ENCODE measurements at places on chromosomes 2 and 18.
A peak's percentile ranks its signal among the peaks of the same experiment; 100 is the strongest.

DNA sequence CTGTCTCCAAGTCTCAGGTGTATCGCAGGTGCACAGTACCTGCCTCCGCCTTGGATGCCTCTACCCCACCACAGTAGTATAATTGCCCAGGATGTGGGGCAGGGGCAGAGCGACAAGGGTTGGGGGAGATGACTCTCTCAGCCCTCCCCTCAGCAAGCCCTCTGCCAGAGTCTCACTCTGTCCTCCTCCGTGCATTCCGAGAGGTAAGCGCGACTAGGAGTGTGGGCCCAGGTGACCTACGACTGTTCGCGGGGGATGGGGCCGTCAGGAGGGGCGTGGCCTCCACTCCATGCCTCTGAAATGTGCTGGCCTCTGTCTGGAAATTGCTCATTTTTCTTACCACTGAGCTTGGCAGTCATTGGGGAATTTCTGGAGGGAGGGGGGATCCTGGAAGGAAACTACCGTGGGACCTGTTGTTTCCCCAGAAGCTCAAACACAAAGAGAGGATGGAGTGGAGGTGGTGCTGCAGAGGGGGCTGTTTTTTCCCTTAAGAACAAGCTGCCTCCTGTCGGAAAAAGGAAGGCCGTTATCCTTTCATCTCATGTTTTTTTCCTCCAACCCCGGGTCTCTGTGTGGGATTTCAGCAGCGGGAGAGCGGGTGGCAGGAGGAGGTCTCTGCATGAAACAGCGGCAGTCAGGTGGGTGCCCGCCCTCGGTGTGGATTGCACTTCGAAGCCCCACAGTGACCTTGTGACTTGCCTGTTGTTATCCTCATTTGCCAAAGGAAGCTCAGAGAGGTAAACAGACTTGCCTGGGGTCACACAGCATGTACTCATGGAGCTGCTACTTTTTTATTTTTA, 13.0 kb upstream of the RALB start:
- DNase-seq, result no peak

GRCh38 chr2:126663184-126663963, 7.4 kb downstream of the GYPC start:
- no peak for DNase-seq

DNA sequence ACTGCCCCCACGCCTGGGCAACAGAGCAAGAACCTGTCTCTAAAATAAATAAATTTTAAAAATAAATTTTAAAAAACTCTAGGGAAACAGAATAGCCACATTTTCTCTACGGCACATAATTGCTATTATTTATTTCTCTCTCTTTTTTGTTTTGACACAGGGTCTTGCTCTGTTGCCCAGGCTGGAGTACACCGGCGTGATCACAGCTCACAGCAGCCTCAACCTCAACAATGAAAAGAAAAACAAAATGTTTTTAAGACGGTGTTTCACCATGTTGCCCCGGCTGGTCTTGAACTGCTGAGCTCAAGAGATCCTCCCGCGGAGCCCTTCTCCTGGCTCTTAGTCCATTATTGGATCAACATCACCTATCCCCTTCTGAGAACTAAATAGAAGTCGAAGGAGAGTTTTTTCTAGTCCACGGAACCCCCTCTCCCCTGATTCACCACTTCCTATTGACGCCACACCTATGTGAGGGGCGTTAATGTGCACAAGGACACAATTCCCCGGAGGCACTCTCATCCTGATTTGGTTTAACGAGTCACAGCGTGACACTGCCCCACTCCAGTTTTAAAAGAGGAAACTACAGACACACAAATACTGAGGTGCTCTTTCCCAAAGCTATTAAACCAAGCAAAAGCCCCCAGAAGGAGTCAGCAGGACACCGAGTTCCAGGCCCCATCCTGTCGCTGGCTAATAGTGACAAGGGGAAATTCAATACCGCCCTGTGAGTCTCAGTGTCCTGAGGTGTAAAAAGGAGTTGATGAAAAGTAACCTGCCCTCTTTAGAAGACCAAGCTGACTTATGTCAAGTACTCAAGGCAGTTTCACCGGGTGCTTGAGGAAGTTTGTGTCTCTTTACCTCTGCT, 1.1 kb downstream of the NPC1 start:
- DNase-seq, result peak; percentile 5

DNA sequence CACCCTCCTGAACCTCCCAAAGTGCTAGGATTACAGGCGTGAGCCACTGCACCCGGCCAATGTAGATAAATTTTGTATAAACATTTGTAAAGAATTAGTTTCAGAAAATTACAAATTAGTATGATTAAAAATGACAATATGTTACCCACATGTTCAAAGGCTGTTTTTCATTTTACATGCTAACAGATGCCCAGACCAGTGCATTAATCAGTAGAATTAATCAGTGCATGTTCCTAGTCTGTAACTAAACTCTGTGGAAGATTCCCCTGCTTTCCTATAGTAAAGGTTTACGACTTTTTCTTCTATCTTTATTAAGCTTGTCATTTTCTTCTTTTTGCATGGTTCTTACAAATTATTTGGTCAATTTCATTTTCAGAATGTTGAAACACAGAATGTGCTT, 65.8 kb downstream of the UGGT1 start:
- no peak for DNase-seq

DNA sequence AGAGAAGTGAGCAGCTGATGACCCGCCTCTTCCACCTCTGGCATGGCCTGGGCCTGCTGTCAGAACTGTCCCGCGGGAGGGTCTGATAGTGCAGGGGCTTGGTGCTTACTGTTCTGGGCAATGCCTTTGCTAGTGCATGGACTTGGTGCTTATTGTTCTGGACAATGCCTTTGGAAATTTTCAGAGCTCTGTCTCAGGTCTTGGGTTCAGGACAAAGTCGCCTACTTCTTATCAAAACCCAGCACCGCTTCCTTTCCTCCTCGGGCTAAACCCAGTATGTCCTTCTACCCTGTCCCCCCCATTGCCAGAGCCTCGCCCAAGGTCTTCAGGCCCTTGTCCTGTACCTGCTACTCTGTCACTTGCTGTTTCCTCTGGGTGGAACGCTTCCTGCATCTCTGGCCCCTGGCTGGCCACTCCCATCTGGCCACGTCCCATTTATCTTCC, 149.6 kb downstream of the ACKR3 start:
- DNase-seq, result no peak

DNA sequence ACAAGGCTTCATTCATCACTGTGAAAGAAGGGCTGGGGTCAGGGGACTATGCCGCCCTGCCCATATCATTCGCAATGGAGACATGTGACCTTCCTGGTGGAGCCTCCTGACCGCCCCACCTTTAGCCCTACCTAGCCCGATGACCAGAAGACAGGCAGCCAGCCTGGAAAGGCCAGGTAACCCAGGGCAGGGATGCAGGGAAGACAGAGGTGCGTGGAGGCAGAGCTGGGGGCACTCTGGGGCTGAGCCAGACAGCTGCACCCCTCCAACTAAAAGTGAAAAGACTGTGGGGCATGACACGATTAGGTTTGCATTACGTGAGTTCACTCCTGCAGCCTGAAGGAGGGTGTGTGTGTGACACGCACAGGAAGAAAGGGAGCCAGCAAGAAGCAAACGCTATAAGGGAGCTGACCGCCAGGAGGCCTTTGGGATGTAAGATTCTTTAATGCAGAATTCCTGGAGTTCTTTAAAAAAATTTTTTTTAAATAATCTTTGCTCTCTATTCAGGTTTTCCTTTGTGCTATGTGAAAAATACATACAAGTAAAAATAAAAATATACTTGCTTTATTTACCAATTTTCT, 3.7 kb upstream of the HES6 start:
- DNase-seq, result no peak

GRCh38 chr2:113010088-113010487, 4.8 kb downstream of the IL36A start:
- DNase-seq, result no peak

GRCh38 chr18:70333757-70334156, 44.9 kb downstream of the SOCS6 start:
- no peak for DNase-seq

DNA sequence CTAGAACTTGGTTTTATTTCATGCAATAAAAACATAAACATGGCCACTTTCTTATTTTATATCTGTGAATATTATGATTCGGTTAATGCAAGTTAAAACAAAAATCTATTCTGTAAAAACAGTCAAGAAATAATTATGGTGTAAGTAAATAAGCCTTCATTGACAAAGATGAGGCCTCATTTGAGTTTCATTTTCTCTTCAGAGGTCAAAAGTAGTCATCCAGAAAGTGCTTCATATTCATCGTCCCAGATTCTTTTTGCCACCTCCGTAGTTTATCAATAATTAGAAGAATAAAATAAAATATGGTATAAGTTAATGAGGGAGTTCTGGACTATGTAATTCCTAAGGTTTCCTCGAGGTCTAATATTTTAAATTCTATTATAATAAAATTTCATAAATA, 19.4 kb upstream of the HNRNPA3 start:
- DNase-seq, result no peak

- no peak for DNase-seq
Observed at GRCh38 chr18:76306685-76307292, 188.3 kb downstream of the ZNF516 start.

GRCh38 chr18:54023471-54023870, 201.0 kb downstream of the MBD2 start:
- DNase-seq, result no peak

- no peak for DNase-seq
Observed at GRCh38 chr18:23115683-23116096, 19.6 kb upstream of the CABLES1 start.

GRCh38 chr2:77232909-77233425, 289.2 kb downstream of the LRRTM4 start:
- no peak for DNase-seq

- no peak for DNase-seq
Observed at GRCh38 chr18:12302391-12303147, 5.5 kb upstream of the TUBB6 start.

- peak; percentile 31 for DNase-seq
Observed at GRCh38 chr18:64271246-64271645, 122.4 kb upstream of the LINC00305 start.

GRCh38 chr2:160019374-160020090, 42.9 kb downstream of the PLA2R1 start:
- DNase-seq, result no peak

DNA sequence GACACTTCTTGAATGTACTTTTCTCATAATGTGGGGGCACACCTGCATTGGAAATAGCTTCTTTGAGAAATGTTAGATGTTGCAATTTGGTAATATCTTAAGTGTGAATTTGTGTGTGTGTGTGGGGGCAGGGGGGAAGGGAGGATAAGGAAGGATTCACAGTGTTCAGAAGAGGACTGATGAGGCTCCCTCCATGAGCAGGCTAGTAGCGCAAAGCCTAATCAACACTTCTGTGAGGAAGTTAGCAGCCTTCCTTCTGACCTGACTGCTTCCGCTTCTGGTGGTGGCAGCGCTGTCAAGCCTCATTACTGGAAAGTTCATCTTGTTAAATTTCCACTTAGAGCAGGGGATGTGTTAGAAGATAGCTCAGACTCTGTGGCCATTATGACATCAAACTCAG, 295.4 kb upstream of the SPRED2 start:
- no peak for DNase-seq

DNA sequence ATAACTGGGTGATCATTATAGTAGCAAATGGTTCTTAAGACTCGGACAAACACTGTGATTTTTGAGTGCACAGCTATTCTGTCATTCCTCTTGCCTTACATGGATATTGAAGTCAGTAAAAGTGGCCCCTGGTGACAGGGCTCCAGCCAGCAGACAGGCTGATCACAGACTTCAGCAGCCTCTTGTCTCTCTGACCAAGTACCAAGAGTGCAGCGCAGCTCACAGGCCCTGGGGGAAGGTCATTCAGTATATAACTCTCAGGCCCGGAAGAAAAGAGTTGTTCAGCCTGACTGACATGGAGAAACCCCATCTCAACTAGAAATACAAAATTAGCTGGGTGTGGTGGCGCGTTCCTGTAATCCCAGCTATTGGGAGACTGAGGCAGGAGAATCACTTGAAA, 202.6 kb downstream of the HRH4 start:
- DNase-seq, result no peak

GRCh38 chr18:79195716-79196683, 126.8 kb downstream of the ATP9B start:
- peak; percentile 11 for DNase-seq

- DNase-seq, result no peak
Observed at GRCh38 chr2:85924522-85924921, 35.7 kb upstream of the ST3GAL5 start.

- DNase-seq, result no peak
Observed at GRCh38 chr2:11998218-11998617, 251.8 kb downstream of the LPIN1 start.

DNA sequence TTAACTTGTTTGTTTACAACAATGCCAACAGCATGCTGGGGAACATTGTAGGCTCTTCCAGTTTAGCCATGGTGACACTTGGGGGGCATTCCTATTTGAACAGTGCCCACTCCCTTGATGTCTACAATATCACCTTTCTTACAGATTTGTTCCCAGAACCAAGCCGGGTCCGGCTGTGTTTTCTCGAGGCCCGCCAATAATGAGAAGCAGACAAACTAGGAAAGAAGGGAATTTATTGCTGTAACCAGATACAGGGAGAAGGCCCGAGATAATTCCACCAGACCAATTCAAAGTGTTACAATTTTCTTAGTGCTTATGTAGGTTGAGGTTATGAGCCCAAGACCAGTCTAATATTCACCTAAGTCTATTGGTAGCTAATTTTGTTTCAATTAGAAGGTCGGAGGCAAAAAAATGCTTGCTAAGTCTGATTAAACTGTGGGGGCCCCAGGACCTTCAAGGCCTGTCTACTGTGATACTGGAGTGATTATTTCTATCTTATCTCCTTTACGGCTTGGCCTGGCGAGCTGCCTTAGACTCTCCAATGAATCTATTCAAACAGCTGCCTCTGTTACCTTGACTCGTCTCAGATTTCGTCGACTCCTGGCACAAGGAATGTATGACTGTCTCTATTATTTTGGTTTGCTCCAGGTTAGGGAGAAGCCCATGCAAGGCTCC, 59.1 kb upstream of the PSME4 start:
- no peak for DNase-seq

DNA sequence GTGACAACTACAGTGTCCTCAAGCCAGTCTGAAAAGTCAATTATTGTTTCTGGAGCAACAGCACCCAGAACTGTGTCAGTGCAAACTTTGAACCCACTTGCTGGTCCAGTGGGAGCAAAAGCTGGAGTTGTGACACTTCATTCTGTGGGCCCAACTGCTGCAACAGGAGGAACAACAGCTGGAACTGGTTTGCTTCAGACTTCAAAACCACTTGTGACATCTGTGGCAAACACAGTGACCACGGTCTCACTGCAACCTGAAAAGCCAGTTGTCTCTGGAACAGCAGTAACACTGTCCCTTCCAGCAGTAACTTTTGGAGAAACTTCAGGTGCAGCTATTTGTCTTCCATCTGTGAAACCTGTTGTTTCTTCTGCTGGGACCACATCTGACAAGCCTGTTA, 59.8 kb downstream of the TAF4B start:
- no peak for DNase-seq

DNA sequence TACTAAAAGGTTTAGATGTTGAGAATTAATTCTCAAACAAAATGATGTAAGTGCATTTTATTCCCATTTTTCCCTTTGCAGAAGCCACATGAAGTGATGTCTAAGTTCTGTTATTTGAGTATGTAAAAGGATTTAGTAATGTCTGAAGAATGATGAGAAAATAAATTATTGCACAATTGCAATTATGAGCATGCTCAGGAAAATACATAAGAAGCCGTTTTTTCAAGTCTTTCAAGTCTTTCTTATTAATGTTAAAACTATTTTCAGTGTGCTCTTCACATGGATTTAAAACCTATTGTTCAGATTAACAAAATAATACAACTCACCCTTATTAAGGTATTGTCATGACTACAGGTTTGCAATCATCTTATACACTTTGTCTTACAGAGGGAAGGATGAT, 331.4 kb upstream of the NETO1 start:
- DNase-seq, result no peak

Measured in DMS79 (cell line).